ENCODE measurements at places on chromosomes 6 and 20.

DNA sequence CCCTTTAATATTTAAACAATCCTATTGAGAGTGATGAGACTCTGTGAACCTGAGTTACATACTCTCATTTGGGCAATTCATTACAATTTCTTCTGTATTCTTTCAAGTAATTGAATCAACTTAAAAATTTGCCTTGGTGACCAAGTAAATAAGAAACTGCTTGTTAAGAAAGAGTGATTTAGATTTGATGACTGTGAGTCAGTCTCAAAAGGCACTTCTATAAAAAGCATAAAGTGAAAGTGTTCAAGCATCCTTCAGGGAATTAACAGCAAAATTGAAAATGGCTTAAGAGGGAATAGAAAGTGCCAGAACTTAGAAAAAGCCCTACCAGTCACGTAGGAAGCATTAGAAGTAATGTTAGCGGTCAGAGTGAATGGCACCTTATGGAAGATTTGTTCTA is 654.7 kb downstream of the EPM2A start:
- no peak for DNase-seq

GRCh38 chr20:63178889-63179686 is 36.8 kb downstream of the YTHDF1 start:
- DNase-seq, result peak; percentile 59

GRCh38 chr6:4794140-4794707 is 18.0 kb downstream of the CDYL start:
- no peak for DNase-seq

DNA sequence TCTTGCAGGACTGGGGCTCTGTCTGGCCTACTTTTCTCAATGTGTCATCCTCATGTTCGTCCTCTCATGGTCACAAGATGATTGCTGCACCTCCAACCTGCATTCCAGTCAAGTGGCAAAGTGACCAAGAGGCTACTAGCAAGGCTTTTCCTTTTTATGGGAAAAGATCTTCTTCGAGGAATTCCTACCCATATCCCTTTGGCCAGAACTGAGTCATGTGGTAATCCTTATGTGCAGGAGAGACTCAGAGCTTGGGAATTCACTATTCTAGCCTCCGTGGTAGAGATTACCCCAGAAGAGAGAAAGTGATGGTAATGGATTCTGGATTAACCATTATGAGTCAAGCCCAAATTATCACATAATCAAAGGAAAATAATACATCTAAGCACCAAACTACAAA is 162.7 kb downstream of the KCNQ5 start:
- no peak for DNase-seq

GRCh38 chr6:143680141-143680540 is 2.4 kb downstream of the PHACTR2 start:
- DNase-seq, result no peak

Data from activated CD4-positive, alpha-beta T cell treated with anti-CD3 and anti-CD28 coated beads, Interleukin-2, amount 50 U/mL, for 16 hours (primary cell).